NCI-H2107 (cell line): ENCODE measurements at places on chromosomes 6 and 20.

GRCh38 chr6:15335385-15335784, 89.5 kb downstream of the JARID2 start:
- no peak for DNase-seq

DNA sequence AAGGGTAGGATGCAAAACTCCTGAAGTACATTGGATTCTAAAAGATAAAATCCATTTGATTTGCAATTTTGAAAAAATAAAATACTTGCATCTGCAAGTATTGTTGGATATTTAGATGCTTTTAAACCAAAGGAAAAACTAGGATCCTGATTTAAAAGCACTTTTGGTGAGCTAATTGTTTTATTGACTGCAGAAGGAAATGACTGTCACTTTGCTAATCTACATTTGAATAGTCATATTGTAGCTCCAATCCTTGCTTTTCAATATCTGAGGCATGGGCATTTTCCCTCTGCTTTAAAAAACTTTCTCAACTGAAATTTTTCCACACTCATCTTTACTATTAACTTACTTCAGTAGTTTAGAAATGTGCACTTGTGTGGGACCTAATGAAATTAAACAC, 74.1 kb downstream of the TRDN start:
- DNase-seq, result no peak

DNA sequence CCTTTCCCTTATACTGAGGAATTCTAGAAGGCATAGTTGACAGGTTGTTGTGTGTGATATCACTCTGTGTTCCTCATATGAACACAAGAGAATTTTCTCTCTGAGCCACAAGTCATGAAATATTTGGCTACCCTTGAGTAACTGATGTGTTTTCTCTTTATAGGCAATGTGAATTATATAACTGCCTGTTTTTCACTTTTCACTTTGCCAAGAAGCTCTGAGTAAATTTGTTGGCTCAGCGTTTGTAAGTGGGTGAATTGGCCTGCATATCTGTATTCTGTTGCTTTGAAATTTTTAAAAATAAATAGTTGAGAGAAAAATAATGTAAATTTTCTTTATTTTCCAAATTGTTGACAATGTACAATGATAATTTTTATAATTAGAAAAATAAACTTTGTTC, 5.2 kb upstream of the BTBD9 start:
- no peak for DNase-seq

GRCh38 chr6:44388135-44388487, 605 bp downstream of the CDC5L start:
- no peak for DNase-seq

DNA sequence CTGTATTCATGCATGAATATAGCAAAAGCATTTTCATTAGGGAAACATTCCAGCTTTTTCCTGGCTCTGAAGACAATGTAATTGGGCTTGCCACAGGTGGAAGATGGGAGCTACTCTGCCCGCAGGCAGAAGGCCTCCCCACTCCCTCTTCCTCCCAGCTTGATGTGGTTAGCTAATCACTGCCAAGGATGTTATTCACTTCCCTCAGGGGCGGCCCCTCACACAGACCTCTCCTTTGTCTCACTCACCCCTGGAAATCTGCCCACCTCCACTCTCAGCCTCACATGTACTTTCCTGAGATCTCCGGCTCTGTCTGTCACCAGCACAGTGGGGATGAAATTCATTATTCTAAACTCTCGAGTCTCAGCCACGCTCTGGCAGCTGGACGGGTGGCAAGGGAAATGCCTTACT, 100.7 kb downstream of the ANKRD60 start:
- DNase-seq, result no peak

DNA sequence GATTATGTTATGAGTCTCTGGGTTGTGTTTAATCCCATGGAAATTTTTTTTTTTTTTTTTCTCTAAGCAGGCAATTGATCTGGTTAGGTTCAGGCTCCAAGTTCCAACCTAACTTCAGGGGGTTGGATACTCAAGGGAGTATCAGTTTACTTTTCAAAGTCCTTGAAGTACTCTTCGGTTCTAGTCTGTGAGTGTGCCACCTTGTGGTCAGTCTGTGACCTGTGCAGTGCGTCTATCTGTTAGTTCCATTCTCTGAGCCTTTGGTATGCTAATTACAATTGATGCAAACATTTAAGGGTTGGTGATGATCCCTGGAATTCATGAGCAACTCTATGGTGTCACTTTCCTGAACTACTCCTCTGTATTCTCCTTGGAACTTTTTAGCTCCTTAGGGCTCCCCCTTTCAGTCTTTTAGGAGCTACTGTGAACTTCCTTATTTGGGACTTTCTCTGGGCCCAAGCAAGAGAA, 342.0 kb downstream of the SOX4 start:
- no peak for DNase-seq

DNA sequence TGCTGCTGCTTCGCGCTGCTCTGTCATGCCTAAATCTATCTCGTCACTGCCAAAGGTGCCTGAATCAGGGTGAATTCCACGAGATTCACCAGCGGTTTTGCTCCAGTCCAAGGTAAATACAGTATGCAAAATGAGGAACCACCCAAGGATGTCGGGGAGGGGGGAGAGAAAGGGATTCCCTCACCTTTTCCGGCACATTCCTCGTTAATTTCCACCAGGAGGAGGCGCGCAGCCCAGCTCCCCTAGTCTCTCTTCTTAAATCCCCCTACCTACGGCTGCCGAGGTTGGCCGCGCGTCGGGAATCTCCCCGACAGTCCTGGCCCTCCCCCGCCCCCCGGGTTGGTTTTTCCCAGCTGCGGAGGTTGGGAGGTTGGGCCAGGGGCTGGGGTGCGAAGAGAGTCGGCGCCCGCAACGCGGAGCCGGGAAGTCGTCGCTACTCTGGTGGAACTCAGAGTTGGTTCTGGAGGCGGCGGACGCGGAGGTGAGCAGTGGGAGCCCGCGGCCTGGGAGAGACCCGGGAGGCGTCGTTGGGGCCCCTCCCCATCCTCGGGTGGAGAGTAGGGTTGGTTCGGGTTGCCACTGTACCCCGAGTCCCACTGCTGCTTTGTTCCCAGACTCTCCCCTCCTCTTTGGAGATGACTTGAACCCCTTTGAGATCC, at the start of gene TPBG:
TSS of gene TPBG (plus strand) at position 390 of the 659 bp plus-strand sequence. CDS start 1,145 bp downstream, outside the sequence.
- DNase-seq, result no peak

- no peak for DNase-seq
Observed at GRCh38 chr6:30829639-30830255, 54.6 kb upstream of the DDR1 start.

DNA sequence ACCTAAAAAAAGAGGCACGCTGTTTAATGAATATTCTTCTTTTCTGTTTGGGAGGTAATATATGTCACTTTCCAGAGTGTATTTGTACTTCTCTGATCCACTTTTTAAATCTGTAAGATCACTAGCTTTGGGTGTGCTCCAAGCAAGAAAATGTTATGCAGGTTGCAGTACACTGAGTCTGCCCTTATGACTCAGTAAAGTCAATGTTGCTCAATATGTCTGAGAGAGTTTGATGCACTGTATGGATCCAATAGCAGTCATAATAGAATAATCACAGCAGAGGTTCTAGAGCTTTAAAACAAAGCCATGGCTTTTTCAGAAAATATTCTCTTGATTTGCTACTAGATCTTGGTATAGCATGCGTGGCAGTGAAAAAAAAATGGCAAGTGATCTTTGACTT, 525.3 kb upstream of the HTR1E start:
- no peak for DNase-seq

- no peak for DNase-seq
Observed at GRCh38 chr20:51797357-51798025, 4.8 kb downstream of the SALL4 start.

GRCh38 chr6:37049758-37050044, 44.2 kb downstream of the FGD2 start:
- no peak for DNase-seq

DNA sequence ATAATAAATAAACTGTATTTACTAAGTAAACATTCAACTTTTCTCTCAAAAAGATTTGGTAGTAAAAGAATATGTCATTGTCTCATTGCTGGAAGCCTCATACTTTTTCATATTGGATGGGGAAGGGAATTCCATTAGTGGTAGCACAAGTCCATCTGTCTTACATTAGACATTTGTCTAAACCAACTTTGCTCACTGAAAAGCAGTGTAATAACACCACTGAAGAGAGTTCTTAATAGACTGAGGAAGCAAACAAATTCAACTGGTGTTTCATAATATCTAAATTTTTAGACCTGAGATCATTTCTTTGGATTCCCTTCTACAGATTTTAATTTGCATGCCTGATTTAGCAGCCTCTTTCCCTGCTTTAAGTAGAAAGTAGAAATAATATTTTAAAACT, 62.7 kb downstream of the PLCB1 start:
- no peak for DNase-seq

DNA sequence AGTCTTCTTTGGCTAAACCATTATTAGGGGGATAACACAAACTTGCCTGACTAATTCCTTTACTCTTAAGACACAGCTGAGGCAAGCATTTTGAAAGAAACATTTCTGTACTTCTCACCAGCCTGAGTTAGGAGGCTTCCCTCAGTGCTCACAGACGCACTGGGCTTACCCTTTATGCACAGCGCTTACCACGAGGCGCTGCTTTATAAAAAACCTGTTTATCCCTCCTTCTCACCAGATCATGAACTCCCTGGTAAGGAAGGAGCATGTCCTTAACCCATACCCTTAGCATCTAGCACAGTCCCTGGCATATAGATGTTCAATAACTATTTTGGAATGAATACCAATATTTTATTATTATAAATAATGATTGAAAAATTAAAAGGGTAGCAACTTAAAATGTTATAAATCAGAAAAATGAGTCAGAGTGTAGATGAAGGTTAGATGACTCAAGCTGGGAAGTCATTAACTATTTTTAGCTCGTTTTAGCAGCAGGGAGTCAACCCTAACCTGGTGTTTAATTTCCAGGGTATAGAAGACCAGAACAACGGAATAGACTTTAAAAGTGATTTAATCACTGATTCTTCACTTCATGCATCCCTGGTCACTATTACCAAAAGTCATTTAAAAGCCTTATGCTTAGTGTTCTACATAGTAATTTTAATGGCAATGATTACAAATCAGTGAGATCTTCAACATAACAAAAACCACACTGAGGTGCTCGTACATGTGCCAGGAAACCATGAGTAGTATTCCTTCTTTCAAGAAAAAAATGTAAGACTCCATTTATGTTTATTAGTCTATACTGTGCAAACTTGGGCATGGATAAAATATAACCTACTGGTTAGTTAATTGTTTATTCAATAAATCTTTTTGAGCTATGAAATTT, 4.1 kb upstream of the TPD52L1 start:
- DNase-seq, result no peak

DNA sequence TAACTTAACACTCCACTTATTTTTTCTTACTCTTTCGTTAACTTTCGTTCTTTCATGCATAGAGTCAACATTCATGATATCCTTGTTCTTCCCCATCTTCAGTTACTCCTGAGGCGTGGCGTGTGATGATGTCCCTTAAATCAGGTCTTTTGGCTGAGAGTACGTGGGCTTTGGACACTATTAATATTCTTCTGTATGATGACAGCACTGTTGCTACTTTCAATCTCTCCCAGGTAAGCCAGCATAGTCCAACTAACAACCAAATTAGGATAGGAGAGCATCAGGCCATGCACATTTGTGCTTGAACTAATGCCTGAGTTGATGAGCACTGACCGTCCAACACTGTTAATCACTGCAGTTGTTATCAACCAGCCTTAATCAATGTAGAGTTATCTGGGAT, 119.6 kb downstream of the TMEM242 start:
- DNase-seq, result no peak

GRCh38 chr6:170206851-170207431, 83.9 kb downstream of the DLL1 start:
- no peak for DNase-seq
